Urinary bladder (tissue), 4 donors: ENCODE measurements at places on chromosomes 3 and 15. TPM values are rescaled to one million over a fixed set of nuclear protein-coding genes. Genes with fewer than 3 reads are reported as not detected.

GRCh38 chr3:54940971-54941370 lies 13.1 kb upstream of the LRTM1 start:
- DNase-seq: no peak

DNA sequence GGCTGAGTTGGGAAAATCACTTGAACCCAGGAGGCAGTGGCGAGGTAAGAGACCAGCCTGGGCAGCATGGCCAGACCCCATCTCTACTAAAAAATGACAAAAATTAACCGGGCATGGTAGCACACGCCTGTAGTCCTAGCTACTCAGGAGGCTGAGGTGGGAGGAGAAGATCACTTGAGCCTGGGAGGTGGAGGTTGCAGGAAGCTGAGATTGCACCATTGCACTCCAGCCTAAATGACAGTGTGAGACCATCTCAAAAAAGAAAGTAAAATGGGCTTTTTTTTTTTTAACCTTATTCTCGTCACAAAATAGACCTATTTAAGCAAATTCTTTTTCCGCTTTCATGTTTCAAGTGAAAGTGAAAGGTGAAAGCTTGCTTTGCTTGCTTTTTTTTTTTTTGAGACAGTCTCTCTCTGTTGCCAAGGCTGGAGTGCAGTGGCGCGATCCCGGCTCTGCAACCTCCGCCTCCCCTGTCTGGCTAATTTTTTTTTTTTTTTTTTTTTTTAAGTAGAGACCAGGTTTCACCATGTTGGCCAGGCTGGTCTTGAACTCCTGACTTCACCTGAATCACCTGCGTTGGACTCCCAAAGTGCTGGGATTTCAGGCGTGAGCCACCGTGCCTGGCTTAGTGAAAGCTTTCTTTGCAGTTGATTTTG lies 3.6 kb downstream of the PDIA3 start:
- no peak for DNase-seq

GRCh38 chr3:114873591-114873990 lies 273.5 kb downstream of the ZBTB20 start:
- no peak for DNase-seq

DNA sequence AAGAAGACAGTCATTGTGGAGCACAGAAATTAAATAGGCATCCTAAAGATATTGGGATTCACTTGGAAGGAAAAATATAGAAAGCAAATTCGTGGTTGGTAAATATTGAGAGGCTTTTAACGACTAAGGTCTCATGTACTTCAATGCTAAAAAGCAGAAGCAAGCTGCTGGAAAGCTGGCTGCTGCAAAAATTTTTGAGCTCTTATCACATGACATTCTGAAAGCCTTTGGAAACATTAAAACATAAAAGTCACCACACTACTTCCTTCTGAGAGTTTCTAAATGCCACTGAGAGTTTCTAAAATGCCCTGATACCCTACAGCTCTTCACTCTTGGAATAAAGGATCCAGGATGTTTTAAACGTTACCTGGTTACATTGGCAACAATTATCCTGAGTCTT lies 39.0 kb upstream of the CBLB start:
- no peak for DNase-seq

DNA sequence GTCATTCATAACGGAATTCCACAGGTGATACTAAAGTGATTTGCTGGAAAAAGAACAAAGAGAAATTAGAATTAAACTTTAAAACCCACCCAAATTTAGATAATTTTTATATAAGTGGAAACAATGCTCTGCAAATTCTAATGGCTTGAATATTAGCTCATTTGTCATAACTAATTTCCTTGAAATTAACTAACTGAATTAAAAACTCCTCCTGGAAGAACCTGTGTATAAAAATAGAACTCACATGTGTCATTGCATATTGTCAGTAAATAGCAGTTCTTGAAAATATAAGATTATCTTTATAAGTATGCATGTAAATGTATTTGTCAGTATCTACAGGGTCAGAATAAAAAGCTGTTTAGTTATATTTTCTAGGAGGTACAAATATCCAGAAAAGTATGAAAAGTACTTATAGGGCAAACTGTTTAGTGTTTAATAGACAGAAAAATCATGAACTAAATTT lies 16.3 kb downstream of the ZIC1 start:
- no peak for DNase-seq

GRCh38 chr3:195911041-195911945 lies 2.9 kb upstream of the TNK2 start:
- DNase-seq: no peak

GRCh38 chr15:31280046-31280830 lies 46.4 kb upstream of the KLF13 start:
- DNase-seq: no peak

DNA sequence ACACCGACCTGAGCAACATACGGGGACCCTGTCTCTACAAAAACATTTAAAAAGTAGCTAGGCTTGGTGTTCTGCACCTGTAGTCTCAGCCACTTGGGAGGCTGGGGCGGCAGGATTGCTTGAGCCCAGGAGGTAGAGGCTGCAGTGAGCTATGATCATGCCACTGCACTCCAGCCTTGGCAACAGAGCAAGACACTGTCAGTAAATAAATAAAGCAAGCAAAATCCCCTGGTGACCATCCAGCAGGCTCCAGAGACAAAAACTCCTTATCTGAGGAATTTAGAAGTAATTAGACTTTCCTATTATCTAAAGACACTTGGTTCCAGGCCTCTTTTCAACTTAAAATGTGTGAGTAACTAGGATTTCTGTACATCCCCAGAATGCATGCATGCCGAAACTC lies 29.5 kb upstream of the ZNF774 start:
- DNase-seq: no peak

- no peak for DNase-seq
These were observed 31.0 kb upstream of the DLG1 start for GRCh38 chr3:197329382-197329781.

DNA sequence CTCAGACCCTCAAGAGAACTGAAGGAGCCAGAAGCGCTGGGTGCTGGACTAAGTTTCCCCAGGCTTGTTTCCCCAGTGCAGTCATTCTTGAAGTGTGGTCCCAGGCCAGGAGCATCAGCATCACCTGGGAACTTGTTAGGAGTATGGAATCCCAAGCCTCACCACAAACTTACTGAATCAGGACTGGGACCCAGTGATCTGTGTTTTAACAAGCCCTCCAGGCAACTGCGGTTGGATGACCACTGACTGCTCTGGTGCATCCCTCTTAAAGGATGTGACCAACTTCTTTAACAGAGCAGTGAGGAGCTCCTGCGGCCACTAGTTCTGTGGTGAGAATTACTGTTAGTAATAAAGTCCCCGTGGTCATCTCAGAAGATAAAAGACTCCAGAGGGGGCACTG lies 62.4 kb upstream of the DAZL start:
- no peak for DNase-seq

GRCh38 chr3:169400205-169400604 lies 263.3 kb downstream of the MECOM start:
- no peak for DNase-seq

DNA sequence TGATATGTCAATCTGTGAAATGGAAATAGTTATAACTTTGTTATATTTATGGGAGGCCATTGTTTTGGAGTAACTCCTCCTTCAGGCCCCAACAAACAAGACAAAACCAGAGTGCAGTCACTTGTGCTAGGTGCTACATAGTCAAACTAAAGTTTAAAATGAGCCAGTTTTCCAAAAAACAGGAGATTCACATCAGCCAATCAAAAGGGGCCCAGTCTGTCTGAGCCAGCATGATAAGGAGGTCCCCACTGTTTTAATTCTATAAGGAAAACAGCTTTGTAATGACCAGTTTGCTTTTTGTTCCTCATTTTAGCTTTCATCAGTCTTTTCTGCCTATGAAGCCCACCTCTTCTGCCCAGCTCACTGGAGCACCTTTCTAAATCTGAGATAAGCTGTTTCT lies 94.7 kb upstream of the SLC7A14 start:
- DNase-seq: no peak

DNA sequence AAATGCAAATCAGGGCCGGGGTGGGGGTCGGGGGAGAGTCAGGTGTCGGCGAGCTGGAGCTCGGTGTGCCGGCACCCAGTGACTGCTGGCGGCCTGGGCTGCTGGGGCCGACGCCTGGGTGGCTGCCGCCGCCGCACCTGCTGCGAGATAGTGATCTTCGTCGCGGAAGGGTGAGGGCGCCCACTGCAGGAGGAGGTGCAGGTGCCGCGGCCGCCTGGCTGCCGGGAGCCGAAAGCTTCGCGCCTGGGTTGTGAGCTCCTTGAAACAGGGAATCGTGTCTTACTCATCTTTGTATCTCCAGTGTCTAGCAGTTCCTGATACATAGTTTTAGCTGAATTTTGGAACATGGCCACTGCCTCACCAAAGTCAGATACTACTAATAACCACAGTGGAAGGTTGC lies 64.0 kb upstream of the CPOX start:
- DNase-seq: no peak

DNA sequence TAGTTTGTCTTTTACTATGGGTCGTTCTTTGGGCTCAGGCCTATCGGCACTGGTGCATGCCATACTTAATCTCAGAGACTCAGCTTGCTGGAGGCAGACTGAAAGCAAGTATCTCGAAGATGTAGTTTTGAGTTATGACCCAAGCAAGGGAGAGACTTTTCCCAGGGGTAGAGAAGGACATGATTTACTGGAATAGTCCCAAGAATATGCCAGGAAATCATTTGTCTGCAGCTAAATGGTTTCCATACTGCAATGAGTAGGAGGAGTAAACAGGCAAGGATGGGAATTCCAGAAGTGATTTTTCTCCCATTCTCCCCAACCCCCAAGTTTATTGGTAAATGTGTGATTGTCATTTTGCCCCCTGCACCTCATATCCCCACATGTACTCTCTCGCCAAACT lies 35.4 kb upstream of the LACTB start:
- DNase-seq: no peak

DNA sequence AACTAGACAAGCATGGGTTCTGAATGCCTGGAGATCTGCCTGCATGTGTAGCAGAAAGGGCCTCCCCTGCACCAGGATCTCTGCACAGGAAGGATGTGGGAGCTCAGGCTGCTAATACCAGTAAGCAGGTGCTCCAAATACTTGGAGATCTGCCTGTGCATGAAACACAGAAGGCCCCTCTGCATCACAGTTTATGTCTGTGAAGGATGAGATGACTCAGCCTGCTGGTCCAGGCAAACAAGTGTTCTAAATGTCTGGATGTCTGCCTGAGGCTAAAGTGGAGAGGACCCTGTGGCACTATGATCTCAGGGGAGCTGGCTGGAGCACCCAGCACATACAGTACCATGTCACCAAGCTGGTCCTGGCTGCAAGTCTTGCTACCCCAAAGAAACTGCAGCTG lies 678.8 kb downstream of the MCTP2 start:
- DNase-seq: no peak

- no peak for DNase-seq
These were observed 14.5 kb downstream of the RBP1 start for GRCh38 chr3:139524841-139525636.

- DNase-seq: no peak
These were observed 58.8 kb downstream of the NCEH1 start for GRCh38 chr3:172651936-172652625.

GRCh38 chr3:14117468-14118399 lies 6.9 kb downstream of the CHCHD4 start:
- DNase-seq: no peak

GRCh38 chr3:113745756-113746547 lies at the start of gene NAA50:
Gene NAA50 (minus strand): TSS chr3:113746249. CDS start chr3:113745949, 300 bp downstream.
- peak; percentile 90 for DNase-seq

GRCh38 chr15:66845266-66845785 lies 143.3 kb downstream of the SMAD6 start:
- DNase-seq: no peak

GRCh38 chr15:77276096-77276495 lies 143.8 kb downstream of the PEAK1 start:
- no peak for DNase-seq

- DNase-seq: no peak
These were observed 10.4 kb upstream of the FBXL22 start for GRCh38 chr15:63586790-63587189.

GRCh38 chr15:66193066-66193465 lies 60.5 kb downstream of the MEGF11 start:
- no peak for DNase-seq

DNA sequence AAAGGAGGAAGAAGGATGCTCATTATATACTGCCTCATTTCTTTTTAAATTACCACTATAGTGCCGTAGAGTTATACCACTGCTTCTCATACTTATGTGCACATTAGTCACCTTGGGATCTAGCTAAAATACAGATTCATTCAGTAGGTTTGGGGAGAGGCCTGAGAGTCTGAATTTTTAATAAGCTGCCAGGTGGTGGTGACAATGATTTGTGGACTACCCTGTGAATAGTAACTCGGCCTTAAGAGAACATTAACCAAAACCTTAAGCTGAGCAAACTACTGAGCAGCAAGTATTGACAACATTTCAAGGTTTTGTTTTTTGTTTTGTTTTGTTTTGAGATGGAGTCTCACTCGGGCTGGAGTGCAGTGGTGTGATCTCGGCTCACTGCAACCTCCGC lies 19.8 kb downstream of the UBA5 start:
- DNase-seq: no peak

The LRTM1 gene
- total RNA-seq: 13.4 TPM

The KCNAB1 gene
- total RNA-seq: 4.9 TPM

The FES gene
- total RNA-seq: 27.0 TPM

The KLHL40 gene
- 3.5 TPM for total RNA-seq

The AKAP13 gene
- total RNA-seq: 206 TPM

The SUSD5 gene
- total RNA-seq: 3.0 TPM

The STARD5 gene
- total RNA-seq: 25.5 TPM

The TNFAIP8L3 gene
- total RNA-seq: 9.7 TPM

The TRAT1 gene
- 0.95 TPM for total RNA-seq

The GPR160 gene
- 25.9 TPM for total RNA-seq

The RHO gene
- not detected for total RNA-seq

The CLRN1 gene
- total RNA-seq: not detected

The AP3B2 gene
- total RNA-seq: 2.0 TPM

The HCN4 gene
- not detected for total RNA-seq

The FETUB gene
- total RNA-seq: not detected

The SENP5 gene
- total RNA-seq: 62.4 TPM
